ENCODE measurements at places on chromosomes 16 and 17. TPM values are rescaled to one million over a fixed set of nuclear protein-coding genes. Genes with fewer than 3 reads are reported as not detected.

- H3K27ac ChIP-seq: no peak overlapping the region
- no peak for DNase-seq
- no peaks in the 10 kb centered on the region for H3K36me3 ChIP-seq
Observed at GRCh38 chr16:20484726-20485125, 33.4 kb downstream of the ACSM2A start.

CBLN1 gene
- 1.0 TPM for total RNA-seq

SDR42E1 gene
- total RNA-seq: not detected

DNA sequence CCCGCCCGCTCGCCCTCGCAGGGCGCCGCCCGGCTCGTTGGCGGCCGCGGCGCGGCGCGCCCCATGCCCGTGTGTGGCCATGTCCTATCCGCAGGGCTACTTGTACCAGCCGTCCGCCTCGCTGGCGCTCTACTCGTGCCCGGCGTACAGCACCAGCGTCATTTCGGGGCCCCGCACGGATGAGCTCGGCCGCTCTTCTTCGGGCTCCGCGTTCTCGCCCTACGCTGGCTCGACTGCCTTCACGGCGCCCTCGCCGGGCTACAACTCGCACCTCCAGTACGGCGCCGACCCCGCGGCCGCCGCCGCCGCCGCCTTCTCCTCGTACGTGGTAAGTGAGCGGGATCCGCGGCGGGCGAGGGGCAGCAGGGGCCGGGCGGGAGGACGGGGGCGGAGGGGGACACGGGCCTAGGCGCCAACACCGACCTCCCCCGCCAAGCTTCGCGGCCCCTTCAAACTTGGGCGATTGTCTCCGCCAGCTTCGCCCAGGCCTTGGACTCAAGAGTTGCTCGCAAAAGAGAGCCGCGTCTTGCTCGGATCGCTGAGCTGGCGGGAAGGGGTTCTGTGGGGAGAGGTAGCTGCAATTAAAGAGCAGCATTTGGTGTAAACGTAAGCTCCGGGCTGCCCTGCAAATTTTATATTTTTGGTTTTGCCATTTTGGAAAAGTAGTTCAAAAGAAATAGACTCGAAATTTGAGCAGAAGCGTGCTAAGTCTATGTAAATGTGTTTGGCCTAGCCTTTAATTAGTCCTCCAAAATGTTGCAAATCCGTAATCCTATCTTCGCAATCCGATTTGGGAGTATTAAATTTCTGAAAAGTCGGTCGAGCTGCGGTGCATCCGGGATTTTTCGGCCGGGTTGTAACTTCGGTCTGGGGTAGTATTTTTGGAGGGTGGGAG is 702 bp downstream of the IRX5 start:
- H3K4me3 ChIP-seq: peak overlapping the region; percentile 92
- peak overlapping the region; percentile 59 for H3K27ac ChIP-seq
- DNase-seq: peak; percentile 43
- peaks cover 77% of the 10 kb centered on the region for H3K27me3 ChIP-seq

GRCh38 chr17:36683387-36683786 is 82.0 kb downstream of the MRM1 start:
- DNase-seq: no peak
- H3K36me3 ChIP-seq: no peaks in the 10 kb centered on the region
- no peak overlapping the region for H3K4me3 ChIP-seq
- no peaks in the 10 kb centered on the region for H3K4me1 ChIP-seq

- DNase-seq: no peak
- H3K36me3 ChIP-seq: no peaks in the 10 kb centered on the region
- H3K27ac ChIP-seq: peak overlapping the region; percentile 73
- no peak overlapping the region for H3K4me3 ChIP-seq
- H3K4me1 ChIP-seq: peaks cover 24% of the 10 kb centered on the region
Observed at GRCh38 chr17:34820248-34820801, 140.9 kb downstream of the CCT6B start.

STH gene
- total RNA-seq: not detected

HEATR9 gene
- not detected for total RNA-seq

GRCh38 chr17:2181206-2181896 is 122.2 kb downstream of the SMG6 start:
- no peak for DNase-seq
- no peaks in the 10 kb centered on the region for H3K27me3 ChIP-seq
- no peak overlapping the region for H3K4me3 ChIP-seq
- H3K27ac ChIP-seq: peak overlapping the region; percentile 24
- no peaks in the 10 kb centered on the region for H3K36me3 ChIP-seq
- peaks cover 30% of the 10 kb centered on the region for H3K4me1 ChIP-seq

TMEM220 gene
- total RNA-seq: 5.0 TPM

- no peaks in the 10 kb centered on the region for H3K36me3 ChIP-seq
- peak overlapping the region; percentile 87 for H3K4me3 ChIP-seq
- H3K27ac ChIP-seq: no peak overlapping the region
- H3K4me1 ChIP-seq: peaks cover 14% of the 10 kb centered on the region
- peaks cover 50% of the 10 kb centered on the region for H3K27me3 ChIP-seq
Observed at GRCh38 chr17:31388770-31389656, 2.5 kb upstream of the RAB11FIP4 start.

CCL17 gene
- total RNA-seq: not detected
